ENCODE measurements at places on chromosomes 7 and 10.

- DNase-seq: no peak
These were observed 1.5 kb downstream of the IL15RA start for GRCh38 chr10:5975641-5976473.

DNA sequence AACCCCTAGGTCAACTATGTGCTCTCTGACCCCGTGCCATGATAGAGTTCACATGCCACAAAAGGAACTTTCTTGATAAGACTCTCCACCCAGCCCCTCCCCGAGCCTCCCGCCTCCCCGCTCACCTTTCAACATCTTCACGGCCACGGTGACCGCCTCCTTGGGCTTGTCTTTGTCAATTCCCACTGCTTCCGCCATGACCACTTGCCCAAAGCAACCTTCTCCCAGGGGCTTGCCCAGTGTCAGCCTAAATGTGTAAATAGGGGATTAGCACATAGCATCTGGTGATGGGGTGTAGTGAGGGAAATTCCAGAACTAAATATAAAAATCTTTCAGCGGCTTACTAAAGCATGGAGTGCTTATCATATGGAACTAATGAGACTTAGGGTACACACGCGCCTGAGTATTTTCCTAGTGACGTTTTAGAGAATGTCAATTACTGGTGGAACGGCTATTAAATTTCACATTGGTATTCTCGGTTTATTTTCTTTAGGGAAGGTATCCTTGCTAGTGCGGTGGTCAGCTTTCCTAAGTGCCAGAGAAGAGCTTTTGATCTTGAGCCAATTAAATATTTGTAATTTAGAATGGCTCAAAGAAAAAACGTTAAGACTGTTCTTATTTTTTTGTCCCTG, 97.4 kb downstream of the FGFR2 start:
- DNase-seq: peak; percentile 55

- no peak for DNase-seq
These were observed 291.8 kb downstream of the AHR start for GRCh38 chr7:17590221-17590620.

- DNase-seq: no peak
These were observed 34.0 kb downstream of the DLD start for GRCh38 chr7:107924841-107925504.

DNA sequence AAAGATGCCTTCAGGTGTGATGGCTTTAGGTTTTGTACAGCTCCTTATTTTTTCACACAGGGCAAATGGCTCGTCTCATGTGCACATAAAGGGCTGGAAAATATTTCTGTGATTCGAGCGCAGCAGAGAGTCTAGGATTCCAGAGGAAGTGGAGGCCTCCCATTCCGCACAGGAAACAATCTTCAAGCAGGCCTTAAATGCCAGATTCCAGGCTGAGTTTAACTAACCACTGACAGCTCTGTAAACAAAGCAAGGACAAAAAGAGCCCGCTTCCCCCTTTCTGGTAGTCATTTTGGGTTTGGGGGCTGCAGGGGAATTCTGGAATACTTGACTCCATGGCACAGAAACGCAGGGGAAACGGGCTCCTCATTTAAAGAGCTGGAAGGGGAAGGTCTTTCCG, 87.2 kb downstream of the CALD1 start:
- DNase-seq: no peak

- no peak for DNase-seq
These were observed 19.9 kb upstream of the ZNF138 start for GRCh38 chr7:64774204-64774842.

DNA sequence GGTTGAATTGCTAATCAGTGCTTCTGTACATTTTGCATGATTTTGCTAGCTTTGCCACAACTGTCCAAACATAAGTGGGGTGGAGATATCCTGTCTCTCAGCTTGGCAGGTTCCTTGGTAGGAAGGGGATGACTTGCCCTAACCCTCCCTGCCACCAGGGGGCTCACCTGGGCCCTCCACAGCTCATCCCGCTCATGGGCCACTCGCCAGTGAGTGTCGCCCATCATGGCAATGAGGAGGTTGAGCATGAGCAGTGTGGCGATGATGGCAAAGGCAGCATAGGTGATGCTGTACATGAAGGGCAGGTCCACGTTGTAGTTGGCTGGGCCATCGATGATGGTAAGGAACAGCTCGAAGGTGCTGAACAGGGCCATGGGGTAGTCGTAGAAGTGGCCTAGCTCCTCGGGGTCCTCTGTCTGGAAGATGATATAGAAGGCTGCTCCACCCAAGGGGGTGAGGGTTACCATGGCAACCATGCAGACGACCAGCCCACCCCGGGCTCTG, 12.2 kb downstream of the TRPV6 start:
- DNase-seq: peak; percentile 73

- no peak for DNase-seq
These were observed 2.9 kb downstream of the HKDC1 start for GRCh38 chr10:69223028-69223342.

DNA sequence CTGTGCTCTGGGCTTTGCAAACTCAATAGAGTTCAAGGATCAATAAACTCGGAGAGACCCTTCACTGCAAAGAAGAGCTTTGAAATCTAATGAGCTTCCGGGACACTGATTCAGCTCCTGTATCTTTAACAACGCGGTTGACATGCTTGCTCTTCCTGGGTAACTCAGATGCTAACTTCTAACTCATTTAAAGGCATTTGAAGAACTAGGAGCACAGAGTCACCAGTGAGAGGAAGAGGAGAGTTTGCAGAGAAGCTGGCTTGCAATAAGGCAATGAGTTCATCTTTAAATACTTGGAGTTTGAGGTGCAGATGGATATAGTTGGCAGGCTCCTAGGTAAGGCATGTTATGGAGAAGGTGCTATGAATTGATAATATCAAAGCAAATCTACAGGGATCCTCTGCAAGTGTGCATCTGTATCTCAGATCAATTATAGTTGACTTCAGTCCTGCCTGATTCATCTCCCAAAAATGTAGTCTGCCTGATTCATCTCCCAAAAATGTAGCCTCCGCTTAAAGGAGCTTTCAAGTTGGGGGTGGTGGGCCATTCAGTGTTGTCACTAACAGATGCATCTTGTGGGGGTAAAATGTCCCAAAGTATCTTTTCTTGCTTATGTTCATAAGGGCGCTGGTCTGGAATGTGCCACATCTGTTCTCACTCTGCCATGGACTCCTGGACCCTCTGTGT, 182.5 kb upstream of the PRSS58 start:
- no peak for DNase-seq

- DNase-seq: no peak
These were observed 74.4 kb upstream of the TCF7L2 start for GRCh38 chr10:112875476-112876267.
